RPMI8226 (cell line): ENCODE measurements at places on chromosomes 2 and 18.

- DNase-seq = no peak
Measured at GRCh38 chr2:101014264-101014857, 12.3 kb downstream of the RPL31 start.

GRCh38 chr2:158676696-158677095 is 118.4 kb upstream of the DAPL1 start:
- DNase-seq = no peak

- DNase-seq = no peak
Measured at GRCh38 chr2:106575955-106576354, 88.8 kb downstream of the CD8B2 start.

- DNase-seq = no peak
Measured at GRCh38 chr18:63410792-63411191, 11.5 kb downstream of the VPS4B start.

- no peak for DNase-seq
Measured at GRCh38 chr2:189512879-189513278, 67.7 kb downstream of the SLC40A1 start.

DNA sequence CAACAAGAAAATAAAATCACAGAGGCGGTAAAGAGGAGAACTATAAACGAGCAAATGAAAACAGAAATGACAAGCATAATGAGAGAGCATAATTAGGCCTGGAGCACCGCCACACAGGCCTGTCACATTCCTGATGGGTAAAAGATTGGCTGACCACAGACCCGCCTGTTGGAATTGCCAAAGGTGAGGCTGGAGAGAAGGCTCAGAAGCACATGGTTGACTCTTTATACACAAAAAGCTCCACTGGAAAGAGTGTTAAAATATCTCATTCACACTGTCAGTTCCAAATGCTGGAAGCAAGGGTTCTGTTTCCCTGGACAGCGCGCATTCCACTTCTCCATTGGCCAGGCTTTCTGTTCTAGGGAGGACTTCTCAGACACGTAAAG is 5.9 kb upstream of the LGALSL start:
- no peak for DNase-seq

DNA sequence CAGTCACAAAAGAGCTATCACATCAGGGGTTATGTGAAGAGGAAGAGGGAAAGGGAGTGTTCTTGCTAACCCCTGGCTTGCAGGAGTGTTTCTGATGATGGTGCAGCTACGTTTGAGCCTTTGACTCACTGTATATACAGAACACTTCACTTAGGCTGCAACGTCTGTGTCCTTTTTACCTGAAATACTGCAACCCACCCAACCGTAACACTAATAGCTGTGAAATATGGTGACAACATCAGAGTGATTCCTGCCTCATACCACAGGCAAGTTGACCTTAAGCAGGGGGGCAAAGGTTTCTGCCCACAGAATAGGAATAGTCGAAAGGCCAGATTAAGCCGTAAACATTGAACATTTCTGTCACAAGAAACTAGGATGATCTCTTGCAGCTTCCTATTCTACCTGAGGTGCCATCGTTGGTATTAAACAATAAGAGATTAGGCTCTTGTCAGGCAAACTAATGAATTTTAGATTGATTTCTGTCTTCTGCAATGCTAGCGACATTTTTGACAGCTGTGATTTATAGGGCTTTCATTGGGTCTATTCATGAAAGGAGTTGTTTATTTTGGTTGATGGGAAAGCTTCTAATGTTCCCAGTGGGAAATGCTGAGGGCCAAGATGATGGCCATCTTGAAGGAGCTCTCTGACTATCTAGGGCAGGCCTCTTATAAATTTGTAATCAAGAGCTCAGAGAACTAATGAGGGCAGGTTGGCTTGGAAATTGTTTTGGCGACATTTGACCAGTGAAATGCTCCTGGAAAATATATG is 316.8 kb downstream of the PIK3C3 start:
- DNase-seq = no peak

- DNase-seq = no peak
Measured at GRCh38 chr2:20150110-20150706, 74.7 kb downstream of the SDC1 start.

DNA sequence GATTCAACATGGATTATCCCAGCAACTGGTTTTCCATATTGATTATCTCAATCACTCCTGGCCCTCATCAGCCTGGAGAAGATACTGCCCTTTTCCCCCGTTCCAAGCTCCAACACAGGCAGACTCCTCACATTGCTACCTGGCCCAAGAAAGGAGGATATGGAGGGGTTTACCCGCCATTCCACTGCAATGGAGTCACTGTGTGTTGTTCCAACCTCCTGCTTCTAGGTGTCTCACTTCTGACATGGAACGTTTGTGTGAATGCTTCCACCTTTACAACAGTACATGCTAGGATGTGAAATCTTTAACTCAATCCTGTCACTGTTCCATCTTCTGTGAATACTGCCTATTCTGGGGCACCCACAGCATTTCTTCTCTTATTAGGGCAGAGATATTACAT is 36.7 kb downstream of the RMP24 start:
- no peak for DNase-seq

DNA sequence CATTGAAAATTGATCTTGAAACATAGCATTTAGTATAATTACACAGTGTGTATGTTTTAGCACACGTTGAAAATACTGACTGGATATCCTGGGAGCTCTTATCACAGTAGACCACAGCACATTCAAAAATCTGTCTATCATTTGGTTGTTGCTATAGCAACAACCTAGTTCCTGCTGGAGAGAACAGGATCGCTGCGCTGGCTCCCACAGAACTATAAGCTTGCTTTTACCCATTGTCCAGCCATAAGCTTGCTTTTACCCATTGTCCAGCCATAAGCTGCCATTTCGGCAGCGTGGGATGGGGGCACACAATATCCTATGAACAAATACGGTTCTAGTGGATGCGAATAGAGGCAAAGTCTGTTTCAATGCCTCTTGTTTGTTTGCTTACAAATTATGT is 70.4 kb upstream of the ST6GAL2 start:
- no peak for DNase-seq

- DNase-seq = no peak
Measured at GRCh38 chr2:237121321-237121720, 35.6 kb downstream of the COPS8 start.
